COLO829 (cell line): ENCODE measurements at places on chromosomes 4 and X.

DNA sequence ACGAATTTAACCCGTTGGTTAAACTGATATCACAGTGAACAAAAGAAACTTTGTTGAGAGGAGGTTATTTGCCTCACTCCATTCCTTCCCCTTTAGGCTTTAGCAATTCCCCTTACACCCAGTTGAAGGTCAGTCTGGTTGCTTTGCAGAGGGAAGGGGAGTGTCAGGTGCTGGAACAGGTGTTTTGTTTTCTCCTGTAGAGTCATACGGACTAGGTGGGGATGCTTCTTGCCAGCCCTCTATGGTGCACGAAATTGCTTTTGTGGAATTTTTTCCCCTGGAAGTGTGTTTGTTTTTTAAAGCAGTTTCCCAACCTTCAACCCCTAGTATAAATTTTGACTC lies 33.1 kb downstream of the DLG3 start:
- no peak for DNase-seq

GRCh38 chrX:39174241-39174771 lies 373.0 kb downstream of the MID1IP1 start:
- DNase-seq = no peak

DNA sequence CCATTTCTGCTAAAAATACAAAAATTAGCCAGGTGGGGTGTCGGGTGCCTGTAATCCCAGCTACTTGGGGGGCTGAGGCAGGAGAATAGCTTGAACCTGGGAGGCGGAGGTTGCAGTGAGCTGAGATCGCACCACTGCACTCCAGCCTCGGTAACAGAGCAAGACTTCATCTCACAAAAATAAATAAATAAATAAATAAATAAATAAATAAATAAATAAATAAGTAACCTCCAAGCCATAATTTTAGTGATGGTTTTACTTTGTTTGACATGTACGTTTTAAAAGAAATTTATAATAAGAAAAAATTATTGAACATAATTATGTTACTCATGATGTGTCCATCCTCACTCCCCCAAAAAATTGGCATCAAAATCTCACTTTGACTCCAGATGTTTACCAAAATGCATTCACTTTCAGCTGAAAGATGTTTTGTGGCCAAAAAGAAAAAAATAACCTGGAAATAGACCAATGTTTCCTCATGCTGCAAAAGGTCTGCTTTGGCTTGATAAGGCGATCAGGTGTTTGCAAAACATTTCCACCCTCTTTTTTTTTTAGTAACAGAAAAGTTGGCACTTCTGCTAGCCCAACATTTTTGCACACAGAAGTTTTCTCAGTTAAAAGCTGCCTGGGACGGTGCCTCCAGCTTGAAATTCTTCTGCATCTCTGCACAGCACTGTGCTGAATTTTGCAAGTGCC lies 42.2 kb upstream of the DHRSX start:
- no peak for DNase-seq

DNA sequence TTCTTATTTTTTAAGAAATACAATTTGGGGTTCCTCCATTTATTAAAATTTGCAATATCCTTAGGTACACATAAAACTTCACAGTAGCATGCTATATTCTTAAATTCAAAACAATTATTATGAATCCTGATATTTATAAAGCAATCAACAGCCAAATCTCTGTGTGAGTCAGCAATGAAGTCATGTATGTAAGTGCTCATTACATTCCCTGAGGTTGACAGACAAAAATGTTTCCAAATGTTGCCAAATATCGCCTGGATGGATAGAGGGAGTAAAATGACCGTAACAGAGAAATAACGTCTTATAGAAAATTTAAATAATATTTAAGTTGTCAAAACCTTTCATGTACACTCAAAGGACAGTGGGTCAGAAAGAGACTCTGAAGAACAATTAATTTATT lies 220.0 kb downstream of the PCDH18 start:
- no peak for DNase-seq
